A673 (cell line): ENCODE measurements at places on chromosomes 6 and 20. TPM values are rescaled to one million over a fixed set of nuclear protein-coding genes. Genes with fewer than 3 reads are reported as not detected.

DNA sequence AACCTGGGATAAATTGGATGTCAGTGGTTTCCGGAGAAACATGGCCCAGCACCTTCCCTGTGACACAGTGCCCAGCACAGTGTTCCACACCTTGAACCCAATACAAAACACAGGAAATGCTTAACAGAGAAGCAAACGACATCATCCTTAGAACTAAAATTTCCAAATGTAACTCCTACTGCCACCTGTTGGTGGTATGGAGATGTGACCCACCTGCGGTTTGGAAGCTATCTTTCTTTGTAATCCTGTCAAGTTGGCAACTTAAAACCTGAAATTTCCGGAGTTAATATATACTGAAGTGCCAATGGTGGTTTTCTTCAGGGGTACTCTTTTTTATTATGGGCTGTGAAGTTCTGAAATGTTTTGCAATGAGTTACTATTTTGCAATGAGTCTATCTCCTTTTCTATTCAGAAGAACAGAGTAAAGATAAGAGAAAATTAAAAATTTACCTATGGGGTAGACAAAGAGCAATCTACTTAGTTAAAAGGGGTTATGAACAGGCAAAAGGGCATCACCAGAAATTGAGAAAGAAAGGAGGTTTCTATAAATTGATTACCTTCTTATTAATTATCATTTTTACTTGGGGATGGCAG, 658.8 kb downstream of the PTPRT start:
- peak; percentile 46 for DNase-seq

The PCSK2 gene
- total RNA-seq = 238 and 245 TPM in 2 replicates

The CD93 gene
- 0.06 TPM in 1 of 2 replicates, not detected in the other for total RNA-seq

The TGM2 gene
- 0.43 and 0.85 TPM in 2 replicates for total RNA-seq

DNA sequence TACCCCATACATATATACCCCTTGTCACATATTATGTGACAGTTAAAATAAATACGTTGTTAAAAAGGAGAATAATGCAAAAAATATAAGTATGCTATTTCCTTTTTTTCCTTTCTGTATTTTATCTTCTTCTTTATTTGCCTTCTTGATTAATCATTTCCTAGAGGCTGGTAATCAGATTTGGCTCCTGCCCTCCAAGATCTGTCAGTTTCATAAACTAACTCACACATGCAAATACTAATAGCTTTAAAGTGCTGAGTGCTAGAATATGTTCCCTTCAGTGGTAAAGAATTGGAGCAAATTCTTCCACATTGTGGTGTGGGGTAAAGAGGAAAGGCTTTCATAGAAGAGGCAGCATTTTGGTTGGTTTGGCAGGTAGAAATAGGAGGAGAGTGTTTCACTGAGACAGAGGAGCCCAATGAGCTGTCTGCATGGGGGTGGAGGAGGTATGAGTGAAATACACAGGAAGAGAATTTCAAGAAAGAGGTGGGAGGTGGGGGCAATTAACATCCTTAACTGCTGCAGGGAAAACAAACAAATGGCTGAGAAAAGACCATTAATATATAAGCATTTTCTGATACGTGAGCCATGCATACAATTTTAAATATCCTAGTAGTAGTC, 523.9 kb downstream of the BMP2 start:
- DNase-seq = no peak

- no peak for DNase-seq
Measured at GRCh38 chr20:45670139-45670538, at the start of gene WFDC11. TSS of gene WFDC11 (minus strand) at chr20:45670239. CDS start at chr20:45650600, 19,639 bp downstream.

DNA sequence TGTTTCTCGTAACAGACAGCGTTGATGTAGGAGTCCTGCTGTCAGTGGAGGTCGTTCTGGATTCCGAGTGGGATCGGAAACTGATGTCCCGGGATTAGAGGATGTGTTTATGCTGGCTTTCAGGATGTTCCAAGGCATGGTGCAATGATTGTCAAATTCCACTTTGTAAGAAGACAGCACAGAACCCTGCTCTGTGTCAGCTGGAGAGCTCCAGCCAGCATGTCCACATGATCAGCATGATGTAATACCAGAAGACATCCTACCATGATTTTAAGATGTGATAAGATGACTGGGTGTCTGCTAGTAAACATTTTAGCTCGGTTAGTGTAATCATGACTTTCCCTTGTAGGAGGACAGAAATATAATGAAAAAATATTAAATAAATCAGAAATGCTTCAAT, 20.3 kb downstream of the ENPP1 start:
- DNase-seq = no peak

The MCCD1 gene
- not detected in 2 replicates for total RNA-seq

DNA sequence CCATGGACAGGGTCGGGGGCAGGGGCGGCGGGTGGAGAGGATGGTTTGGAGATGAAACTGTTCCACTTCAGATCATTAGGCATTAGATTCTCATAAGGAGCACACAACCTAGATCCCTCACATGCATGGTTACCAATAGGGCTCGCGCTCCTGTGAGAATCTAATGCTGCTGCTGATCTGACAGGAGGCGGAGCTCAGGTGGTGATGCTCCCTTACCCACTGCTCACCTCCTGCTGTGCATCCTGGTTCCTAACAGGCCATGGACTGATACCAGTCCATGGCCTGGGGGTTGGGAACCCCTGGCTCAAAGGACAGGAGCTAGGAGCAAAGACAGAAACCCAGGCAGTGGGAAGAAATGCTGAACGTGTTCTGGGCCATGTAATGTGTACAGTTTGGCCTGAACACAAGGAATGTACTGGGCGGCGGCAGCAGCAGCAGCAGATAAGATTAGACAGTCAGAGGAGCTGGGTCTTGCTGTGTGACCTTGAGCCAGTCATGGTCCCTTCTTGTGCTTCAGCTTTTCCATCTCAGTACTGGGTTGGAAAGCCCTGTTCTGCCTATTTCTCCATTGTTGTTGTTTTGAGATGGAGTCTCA, 4.7 kb upstream of the SPAG4 start:
- no peak for DNase-seq

GRCh38 chr6:134752445-134752844, 197.5 kb downstream of the ALDH8A1 start:
- no peak for DNase-seq

The SMPDL3A gene
- total RNA-seq = 10.3 and 12.4 TPM in 2 replicates

- DNase-seq = no peak
Measured at GRCh38 chr6:152112491-152113261, 305.2 kb downstream of the ESR1 start.

- no peak for DNase-seq
Measured at GRCh38 chr6:17945111-17945510, 42.3 kb downstream of the KIF13A start.

- no peak for DNase-seq
Measured at GRCh38 chr6:148328876-148329555, 13.6 kb upstream of the SASH1 start.

DNA sequence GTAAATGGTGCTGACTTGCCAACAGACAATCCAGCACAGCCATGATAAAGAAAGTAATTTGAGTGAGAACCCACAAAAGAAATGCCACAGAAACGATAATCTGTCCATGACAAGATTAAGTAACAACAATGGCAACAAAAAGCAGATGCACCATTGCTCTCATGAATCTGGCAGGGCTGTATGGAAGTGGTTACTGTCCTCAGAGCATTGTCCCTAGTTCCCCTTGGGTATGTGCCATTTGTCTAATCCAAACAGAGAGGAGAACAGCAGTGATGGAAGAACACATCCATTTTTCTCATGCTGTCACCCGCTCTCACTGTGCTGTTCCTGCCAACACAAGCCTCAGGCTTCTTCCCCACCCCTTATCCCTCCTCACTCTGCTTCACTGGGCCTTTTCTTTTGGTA, 65.8 kb downstream of the REV3L start:
- peak; percentile 56 for DNase-seq

The EYS gene
- 0.47 and 0.50 TPM in 2 replicates for total RNA-seq

- DNase-seq = no peak
Measured at GRCh38 chr6:79764747-79765146, 133.6 kb downstream of the SH3BGRL2 start.

GRCh38 chr6:71287038-71287437, 1.6 kb upstream of the OGFRL1 start:
- no peak for DNase-seq

The ACTL10 gene
- total RNA-seq = 0.39 and 0.47 TPM in 2 replicates

The CYP39A1 gene
- 0.17 TPM in 1 of 2 replicates, not detected in the other for total RNA-seq

- DNase-seq = no peak
Measured at GRCh38 chr6:26468829-26469228, 11.1 kb downstream of the BTN2A1 start.

DNA sequence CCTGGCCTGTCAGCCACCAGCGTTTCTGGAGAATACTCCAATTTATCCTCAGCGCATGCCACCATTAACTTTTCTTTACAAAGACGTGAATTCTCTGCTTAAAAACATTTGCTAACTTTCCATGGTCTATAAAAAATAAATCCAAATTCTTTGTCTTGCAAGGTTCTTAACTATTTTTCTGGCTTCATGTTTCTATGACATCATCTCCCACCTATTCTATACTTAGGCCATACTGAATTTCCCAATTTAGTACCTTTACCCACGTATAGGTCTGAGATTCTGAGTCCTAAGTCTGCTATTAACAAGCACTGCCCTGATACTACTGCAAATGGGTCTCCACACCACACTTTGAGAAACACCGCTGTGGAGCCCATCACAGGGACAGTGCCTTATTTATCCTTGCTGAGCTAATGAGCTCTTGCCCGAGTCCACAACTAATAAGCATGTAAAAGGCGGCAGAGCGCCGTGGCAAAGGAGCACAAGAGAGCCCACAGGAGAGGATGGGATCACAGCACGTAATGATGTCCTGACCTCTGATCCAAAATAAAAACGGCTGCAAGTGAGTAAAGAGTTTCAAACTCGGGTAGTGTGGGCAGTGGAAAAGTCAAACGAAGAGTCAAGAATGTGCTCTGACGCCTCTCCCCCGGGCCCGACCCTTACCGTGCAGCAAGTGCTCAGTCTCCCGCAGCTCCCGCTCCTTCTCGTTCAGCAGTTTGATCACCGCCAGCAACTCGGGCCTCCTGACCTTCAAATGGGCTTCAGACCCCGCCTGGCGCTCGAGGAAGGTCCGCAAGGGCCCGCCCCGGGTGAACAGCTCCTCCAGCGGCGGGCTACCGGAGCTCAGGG, 519 bp downstream of the MTRF1L start:
- no peak for DNase-seq

The BIRC7 gene
- total RNA-seq = not detected in 2 replicates

The TSPO2 gene
- not detected in 2 replicates for total RNA-seq

The DHX16 gene
- total RNA-seq = 44.7 and 46.4 TPM in 2 replicates

The ARFGEF3 gene
- 0.61 and 0.71 TPM in 2 replicates for total RNA-seq

The LAMA2 gene
- 2.2 TPM in 2 replicates for total RNA-seq

GRCh38 chr6:15841937-15842726, 179.3 kb upstream of the DTNBP1 start:
- DNase-seq = no peak

GRCh38 chr6:31614684-31615578, at the start of gene AIF1:
TSS of gene AIF1 (plus strand) at chr6:31615234. CDS start at chr6:31615330, 96 bp downstream.
- no peak for DNase-seq

GRCh38 chr6:130513770-130514169, 148.0 kb downstream of the TMEM200A start:
- DNase-seq = no peak

DNA sequence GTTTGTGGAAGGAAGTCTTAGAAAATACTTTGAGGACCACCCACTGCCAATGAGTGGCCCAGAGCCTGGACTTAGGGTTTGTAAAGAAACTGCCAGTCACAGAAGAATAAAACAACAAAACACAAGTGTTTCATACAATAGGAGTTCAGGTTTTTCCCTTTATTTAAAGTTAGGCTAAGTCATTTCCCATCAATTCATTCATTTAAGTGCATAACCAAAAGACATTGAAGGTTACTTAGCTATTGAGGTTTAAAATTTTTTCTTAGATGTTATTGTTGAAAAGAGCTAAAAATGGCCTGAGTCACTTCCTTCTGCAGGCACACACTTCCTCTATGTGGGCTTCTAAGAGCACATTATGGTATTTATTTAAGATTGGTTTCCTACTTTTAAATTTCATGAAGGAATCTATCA, 54.2 kb downstream of the ARMC2 start:
- DNase-seq = peak; percentile 77

GRCh38 chr6:26646074-26646473, 13.5 kb downstream of the ZNF322 start:
- DNase-seq = no peak

The CD40 gene
- total RNA-seq = 16.3 and 18.7 TPM in 2 replicates

The COL21A1 gene
- 49.0 and 51.6 TPM in 2 replicates for total RNA-seq

The ZFP57 gene
- total RNA-seq = not detected in 2 replicates

DNA sequence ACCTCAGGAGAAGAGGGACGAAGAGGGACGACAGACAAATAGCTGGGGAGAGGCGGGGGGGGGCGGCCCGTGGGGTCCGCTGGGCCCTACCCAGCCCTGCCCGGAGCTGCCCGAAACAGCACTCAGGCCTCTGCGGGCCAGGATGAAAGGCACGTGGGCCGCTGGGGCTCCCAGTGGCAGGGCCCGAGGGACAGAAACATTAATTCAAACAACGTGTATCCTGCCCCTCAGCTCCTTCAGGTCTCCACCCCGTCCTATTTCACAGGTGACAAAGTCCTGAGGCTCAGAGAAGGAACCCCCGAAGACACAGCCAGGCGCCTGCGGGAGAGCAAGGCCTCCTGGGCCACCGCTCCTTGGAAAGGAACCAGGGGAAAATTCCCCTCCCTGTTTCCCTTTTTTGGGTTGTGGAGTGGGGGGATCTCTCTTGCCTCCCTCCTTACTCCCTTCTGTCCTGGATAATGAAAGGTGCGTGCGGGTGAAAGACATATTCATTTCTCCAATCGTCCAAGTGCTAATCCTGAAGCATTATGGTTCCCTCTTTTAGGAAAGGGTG, 93.3 kb downstream of the RNASET2 start:
- no peak for DNase-seq

DNA sequence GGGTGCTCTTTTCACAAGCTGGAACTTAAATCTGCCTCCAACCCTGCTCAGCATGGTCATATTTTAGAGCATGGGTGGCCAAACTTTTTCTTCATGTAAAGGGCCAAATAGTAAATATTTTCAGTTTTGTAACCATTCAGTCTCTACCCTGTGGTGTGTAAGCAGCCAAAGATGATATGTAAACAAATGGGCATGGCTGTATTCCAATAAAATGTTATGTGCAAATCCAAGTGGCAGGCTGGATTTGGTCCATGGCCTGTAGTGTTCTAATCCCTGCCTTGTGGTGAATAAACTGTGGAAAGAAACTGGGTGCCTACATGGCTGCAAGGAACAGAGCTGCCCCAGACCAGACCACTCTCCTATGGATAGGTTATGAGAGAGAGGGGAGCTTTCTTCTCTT, 32.7 kb downstream of the OGFRL1 start:
- DNase-seq = no peak

GRCh38 chr6:79841577-79842375, 105.6 kb downstream of the ELOVL4 start:
- no peak for DNase-seq

The MEP1A gene
- not detected in 2 replicates for total RNA-seq
